Spinal cord (tissue), 10 donors: ENCODE measurements at places on chromosomes 11 and 22.

GRCh38 chr22:50129121-50129736 lies 39.4 kb downstream of the MOV10L1 start:
- no peak for DNase-seq

- no peak for DNase-seq
Observed at GRCh38 chr11:125071435-125071834, 8.3 kb downstream of the SLC37A2 start.

- no peak for DNase-seq
Observed at GRCh38 chr11:94762208-94762607, 5.9 kb upstream of the AMOTL1 start.

DNA sequence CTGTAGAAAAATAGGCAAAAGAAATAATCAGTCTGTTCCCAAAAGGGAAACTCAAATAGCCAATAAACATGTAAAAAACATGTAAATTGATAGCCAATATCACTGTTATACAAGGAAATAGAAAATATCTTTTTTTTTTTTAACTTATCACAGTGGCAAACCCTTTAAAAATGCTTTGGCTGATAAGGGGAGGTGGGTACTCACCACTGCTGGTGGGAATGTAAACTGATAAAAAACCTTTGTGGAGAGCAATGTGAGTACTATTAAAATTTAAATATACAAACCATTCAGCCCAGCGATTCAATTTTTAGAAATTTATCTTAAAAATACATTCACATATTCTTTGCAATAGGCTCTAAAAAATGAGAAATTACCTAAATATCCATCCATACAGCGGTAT lies 3.6 kb downstream of the RPUSD4 start:
- no peak for DNase-seq

- DNase-seq, result no peak
Observed at GRCh38 chr11:122808478-122808869, 29.8 kb upstream of the CRTAM start.

GRCh38 chr11:65767406-65767805 lies 13.4 kb downstream of the AP5B1 start:
- no peak for DNase-seq

DNA sequence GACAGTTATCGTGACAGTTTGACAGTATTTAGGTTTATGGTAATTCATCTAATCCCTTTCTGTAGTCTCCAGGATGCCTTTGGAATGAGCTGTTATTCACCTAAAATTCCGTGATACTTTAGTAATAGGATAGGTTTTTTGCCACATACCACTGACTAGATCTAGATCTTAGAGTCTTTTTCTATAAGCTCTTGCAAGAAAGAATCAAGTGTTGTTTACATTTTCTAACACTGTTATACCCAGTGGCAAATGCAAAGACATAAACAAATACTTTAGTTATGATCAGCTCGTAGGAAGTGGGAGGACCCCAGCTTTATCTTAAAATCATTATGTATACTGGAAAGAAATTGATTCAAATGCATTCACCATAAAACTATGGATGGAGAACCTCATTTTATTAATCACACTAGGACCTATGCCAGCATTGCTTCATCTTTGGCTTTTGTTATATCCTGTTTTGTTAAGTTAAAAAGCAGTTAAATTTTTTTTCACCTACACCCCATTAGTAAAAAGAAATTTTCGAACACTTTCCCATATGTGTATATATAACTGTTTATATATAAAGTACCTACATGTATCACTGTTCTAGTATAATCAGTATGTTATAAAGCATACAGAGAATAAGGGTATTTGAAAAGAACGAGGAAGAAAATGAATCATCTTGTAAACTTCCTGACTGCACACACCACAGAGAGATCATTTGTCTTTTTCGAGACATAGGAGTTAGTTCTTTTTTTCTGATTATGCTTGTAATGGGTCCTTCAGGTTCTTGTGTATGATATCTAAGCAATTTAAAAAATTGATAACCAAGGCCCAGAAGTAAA lies 60.9 kb downstream of the PDHX start:
- DNase-seq, result no peak

GRCh38 chr11:124760205-124760652 lies 1.9 kb downstream of the ESAM start:
- DNase-seq, result no peak

- DNase-seq, result no peak
Observed at GRCh38 chr22:31083923-31084810, 3.0 kb downstream of the SMTN start.

DNA sequence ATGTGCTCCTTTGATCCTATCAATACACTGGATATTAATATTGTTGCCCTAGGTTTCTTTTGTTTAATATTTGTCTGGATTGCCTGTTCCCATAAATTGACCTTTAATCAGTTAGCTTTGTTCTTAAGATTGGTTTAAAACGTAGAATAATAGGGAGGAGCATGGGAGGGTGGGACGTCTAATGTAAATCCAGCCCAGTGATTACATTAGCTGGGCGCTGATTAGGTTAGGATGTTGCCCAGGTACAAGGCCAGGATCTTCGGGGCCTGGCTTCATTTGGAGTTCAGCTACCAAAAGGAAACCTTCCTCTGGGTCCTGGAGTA lies at the start of gene SRSF8:
TSS of gene SRSF8 (plus strand) at position 204 of the 323 bp plus-strand sequence. CDS start 308 bp downstream, outside the sequence.
- DNase-seq, result no peak
